GM13976 (cell line): ENCODE measurements at places on chromosomes 12 and 14.

- peak; percentile 79 for DNase-seq
Observed at GRCh38 chr14:20427231-20428009, 8.5 kb downstream of the KLHL33 start.

GRCh38 chr12:101670007-101670671 is 27.3 kb upstream of the CHPT1 start:
- peak; percentile 28 for DNase-seq

DNA sequence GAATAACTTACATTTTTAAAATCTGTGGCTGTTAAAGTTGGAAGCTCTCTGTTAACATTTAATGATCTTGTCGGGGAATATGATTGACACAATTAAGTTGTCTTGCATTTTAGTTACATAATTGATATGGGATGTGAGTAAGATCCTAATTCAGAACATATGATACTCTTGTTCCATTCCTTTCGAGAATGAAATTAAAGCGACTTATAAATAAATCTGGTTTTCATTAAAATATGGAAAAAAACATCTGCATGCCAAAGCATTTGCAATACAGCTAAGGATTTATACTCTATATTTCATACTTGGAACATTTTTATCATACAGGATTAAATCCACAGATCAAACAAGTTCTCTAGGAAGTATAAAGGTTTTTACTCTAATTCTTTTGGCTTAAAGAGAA is 52.0 kb downstream of the SLC38A6 start:
- DNase-seq: no peak

DNA sequence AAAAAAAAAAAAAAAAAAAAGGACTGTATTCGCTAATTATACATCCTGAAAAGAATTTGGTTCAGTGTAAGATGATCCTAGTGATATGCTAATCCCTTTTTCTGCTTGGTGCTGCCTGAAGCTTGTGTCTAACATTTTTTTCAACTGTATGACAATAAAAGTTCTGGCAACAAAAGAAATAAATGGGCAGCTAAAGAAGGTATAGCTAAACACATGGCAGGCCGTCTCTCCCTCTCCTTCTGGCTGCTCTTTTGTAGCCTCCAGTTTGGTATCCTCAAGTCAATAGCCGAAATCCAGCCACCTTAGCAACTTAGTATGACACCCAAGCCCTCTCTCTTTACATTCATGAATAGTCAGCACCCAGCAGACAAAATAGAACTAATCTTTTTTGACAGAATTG is 198.3 kb upstream of the OTX2 start:
- DNase-seq: no peak

DNA sequence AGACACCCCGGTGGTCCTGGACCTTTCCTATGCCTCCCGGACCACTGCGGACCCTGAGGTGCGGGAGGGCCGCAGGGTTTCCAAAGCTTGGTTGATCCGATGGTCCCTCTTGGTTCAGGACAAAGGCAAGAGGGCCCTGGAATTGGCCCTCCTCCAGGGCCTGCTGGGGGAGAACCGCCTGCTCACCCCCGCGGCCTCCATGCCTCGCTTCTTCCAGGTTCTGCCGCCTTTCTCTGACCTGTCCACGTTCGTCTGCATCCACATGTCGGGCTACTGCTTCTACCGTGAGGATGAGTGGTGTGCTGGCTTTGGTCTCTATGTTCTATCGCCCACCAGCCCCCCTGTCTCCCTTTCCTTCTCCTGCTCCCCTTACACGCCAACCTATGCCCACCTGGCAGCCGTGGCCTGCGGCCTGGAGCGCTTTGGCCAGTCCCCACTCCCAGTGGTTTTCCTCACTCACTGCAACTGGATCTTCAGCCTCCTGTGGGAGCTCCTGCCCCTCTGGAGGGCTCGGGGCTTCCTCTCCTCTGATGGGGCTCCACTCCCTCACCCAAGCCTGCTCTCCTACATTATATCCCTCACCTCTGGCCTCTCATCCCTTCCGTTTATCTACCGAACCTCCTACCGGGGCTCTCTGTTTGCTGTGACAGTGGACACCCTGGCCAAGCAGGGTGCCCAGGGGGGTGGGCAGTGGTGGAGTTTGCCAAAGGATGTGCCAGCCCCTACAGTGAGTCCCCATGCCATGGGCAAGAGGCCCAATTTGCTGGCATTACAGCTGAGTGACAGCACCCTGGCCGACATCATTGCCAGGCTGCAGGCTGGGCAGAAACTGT is 13.8 kb downstream of the CBLN3 start:
- DNase-seq: no peak

- DNase-seq: no peak
Observed at GRCh38 chr14:81382517-81383225, 17.5 kb downstream of the STON2 start.

- no peak for DNase-seq
Observed at GRCh38 chr12:102521662-102522277, 41.4 kb upstream of the IGF1 start.

GRCh38 chr12:26822026-26822425 is 11.0 kb downstream of the ITPR2 start:
- no peak for DNase-seq

DNA sequence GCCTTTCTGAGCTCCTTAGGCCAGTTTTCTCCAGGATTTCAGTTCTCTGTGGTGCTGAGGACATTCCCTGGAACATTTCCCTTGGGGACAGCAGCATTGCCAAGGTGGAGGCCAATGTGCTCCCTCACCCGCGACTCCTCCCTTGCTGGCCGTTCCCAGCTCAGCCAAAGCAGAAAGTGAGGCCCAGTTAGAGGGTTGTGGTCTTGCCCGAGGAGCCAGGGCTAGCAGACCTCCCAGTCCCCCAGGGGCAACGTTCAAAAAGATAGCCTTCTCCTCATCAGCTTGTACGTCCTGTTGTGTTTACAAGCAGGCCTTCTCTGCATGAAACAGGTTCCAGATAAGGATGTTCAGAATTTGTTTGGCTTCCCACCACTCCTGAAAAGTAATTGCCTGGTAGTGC is 78.4 kb downstream of the SSPN start:
- DNase-seq: no peak

GRCh38 chr14:53249059-53249458 is 95.9 kb upstream of the DDHD1 start:
- DNase-seq: no peak
